Ascending aorta (tissue), 2 donors: ENCODE measurements at places on chromosomes 7 and 10.

GRCh38 chr7:110397927-110398660 is 692.8 kb upstream of the LRRN3 start:
- DNase-seq = no peak

GRCh38 chr10:60534761-60535389 is 145.2 kb upstream of the ANK3 start:
- DNase-seq = no peak

- DNase-seq = no peak
Observed at GRCh38 chr7:156840134-156840533, 52.8 kb downstream of the LMBR1 start.

- no peak for DNase-seq
Observed at GRCh38 chr7:151736403-151736909, 140.5 kb downstream of the PRKAG2 start.

GRCh38 chr7:99514050-99514449 is 9.6 kb downstream of the ZKSCAN5 start:
- DNase-seq = no peak

- DNase-seq = no peak
Observed at GRCh38 chr7:149706398-149706797, 67.0 kb downstream of the ZNF467 start.

- no peak for DNase-seq
Observed at GRCh38 chr7:108038986-108039385, 36.0 kb upstream of the LAMB1 start.

- no peak for DNase-seq
Observed at GRCh38 chr7:151157645-151158329, 9.7 kb downstream of the GBX1 start.

GRCh38 chr7:31443457-31443856 is 70.4 kb upstream of the ITPRID1 start:
- no peak for DNase-seq

GRCh38 chr7:50721160-50721559 is 61.5 kb downstream of the GRB10 start:
- DNase-seq = no peak

- DNase-seq = no peak
Observed at GRCh38 chr7:101273206-101273605, 28.3 kb upstream of the FIS1 start.

DNA sequence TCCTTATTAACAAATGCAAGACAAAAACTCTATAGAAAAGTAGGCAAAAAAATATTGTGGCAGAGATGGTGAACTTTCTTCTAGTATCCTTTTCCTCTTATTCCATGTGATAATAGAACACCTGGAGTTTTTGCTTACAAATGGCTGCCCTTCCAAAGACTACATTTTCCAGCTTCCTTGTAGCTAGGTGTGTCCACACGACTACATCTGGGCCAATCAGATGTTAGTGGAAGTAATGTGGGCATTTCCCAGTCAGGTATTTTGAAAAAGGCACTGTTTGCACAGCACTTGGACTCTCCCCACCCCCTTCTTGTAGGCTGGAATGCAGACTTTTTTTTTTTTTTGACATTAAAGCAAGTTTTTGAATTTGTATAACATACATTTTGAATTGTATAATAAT is 105.5 kb upstream of the TBX20 start:
- no peak for DNase-seq

- DNase-seq = no peak
Observed at GRCh38 chr10:35769795-35770194, 127.7 kb upstream of the FZD8 start.

- no peak for DNase-seq
Observed at GRCh38 chr7:135712796-135713195, 15.2 kb downstream of the SLC13A4 start.

- no peak for DNase-seq
Observed at GRCh38 chr10:93495654-93496321, 624 bp upstream of the CEP55 start.

DNA sequence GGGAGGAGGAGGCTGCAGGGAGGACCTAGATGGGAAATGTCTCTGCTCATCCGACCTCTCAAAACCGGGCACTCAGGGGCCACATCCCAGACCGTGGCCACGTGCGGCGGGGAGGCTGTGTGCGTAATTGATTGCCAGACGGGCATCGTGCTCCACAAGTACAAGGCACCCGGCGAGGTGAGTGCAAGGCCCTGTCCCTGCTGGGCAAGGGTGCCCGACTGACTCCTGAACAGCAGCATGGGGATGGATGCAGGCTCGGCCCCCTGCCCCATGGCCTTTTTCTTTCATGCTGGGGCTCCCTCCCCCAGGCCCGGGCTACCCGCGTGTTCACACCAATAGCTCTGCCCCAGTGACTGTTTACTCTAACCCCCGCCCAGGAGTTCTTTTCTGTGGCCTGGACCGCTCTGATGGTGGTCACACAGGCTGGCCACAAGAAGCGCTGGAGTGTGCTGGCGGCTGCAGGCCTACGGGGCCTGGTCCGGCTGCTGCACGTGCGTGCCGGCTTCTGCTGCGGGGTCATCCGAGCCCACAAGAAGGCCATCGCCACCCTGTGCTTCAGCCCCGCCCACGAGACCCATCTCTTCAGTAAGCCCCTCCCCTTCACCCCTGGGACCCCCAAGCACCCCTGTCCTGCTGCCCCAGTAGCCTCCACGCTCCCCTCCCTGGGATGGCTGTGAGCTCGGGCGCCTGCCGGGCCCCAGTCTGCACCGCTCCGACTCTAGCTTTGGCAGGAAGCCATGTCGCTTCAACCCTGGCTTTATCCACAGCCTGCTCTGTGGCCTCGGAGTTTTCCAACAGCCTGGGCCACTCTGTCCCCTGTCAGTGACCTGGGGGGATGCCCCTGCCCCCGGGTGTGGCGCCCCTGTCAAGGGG is 3.9 kb downstream of the LRWD1 start:
- DNase-seq = no peak

- no peak for DNase-seq
Observed at GRCh38 chr10:28962768-28963167, 285.4 kb downstream of the BAMBI start.

DNA sequence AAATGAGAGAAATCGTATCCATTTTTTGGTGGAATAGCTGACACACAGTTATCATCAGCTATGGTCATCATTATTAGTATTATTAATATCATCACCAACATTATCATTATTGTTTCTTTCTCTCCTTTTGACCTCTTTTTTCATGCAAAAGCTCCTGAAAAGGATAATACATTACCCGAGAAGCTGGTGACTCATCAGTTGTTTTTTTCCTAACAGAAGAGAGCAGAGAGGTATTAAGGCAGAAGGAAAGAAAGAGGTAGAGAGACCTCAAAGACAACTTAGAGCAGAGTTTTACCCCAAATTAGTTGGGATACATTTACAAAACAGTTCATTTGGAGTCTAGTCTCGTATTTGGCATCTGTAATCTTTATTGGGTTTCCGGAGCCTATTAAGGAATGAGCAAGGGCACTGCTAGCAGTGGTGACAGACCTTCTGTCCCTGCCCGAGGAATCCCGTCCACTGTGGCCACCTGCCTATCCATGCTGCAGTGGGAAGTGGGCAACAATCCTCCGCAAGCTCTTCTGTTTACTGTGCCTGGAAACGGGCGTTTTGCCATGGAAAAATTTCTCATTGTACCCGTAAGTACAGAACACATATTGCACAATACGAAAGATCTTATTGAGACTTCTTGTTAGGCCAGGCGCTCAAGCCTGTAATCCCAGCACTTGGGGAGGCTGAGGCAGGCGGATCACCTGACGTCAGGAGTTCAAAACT is 170.0 kb upstream of the MKLN1 start:
- no peak for DNase-seq

DNA sequence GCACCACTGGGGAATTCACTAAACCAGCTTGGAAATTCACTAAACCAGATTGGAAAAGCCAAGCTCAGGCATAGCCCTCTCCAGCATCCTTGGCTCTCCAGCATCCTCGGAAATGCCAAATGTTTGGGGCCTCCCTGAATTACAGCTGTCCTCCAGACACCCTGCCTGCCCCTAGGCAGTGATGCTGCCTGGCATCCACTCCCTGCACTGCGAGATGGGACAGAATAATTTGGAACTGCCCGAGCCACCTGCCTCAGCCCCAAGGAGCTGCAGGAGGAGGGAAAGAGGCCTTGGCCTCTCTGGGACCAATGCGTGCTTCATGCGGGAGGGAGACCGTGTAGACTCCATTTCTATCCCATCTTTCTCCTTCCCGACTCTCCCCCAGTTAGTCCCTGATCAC is 64.3 kb downstream of the INSIG1 start:
- no peak for DNase-seq

GRCh38 chr10:63491588-63492316 is 26.0 kb upstream of the JMJD1C start:
- peak; percentile 76 for DNase-seq

DNA sequence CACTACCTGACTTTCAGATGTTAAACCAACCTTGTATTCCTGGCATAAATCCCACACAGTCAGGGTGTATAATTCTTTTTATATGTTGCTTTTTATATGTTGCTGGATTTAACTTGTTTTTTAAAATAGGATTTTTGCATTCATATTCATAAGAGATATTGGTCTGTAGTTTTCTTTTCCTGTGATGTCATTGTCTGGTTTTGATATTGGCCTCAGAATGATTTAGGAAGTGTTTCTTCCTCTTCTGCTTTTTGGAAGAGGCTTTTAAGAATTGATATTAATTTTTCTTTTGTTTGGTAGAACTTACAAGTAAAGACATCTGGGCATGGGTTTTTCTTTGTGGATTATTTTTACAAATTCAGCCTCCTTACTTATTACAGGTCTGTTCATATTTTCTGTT is 93.1 kb downstream of the CARD11 start:
- DNase-seq = no peak

DNA sequence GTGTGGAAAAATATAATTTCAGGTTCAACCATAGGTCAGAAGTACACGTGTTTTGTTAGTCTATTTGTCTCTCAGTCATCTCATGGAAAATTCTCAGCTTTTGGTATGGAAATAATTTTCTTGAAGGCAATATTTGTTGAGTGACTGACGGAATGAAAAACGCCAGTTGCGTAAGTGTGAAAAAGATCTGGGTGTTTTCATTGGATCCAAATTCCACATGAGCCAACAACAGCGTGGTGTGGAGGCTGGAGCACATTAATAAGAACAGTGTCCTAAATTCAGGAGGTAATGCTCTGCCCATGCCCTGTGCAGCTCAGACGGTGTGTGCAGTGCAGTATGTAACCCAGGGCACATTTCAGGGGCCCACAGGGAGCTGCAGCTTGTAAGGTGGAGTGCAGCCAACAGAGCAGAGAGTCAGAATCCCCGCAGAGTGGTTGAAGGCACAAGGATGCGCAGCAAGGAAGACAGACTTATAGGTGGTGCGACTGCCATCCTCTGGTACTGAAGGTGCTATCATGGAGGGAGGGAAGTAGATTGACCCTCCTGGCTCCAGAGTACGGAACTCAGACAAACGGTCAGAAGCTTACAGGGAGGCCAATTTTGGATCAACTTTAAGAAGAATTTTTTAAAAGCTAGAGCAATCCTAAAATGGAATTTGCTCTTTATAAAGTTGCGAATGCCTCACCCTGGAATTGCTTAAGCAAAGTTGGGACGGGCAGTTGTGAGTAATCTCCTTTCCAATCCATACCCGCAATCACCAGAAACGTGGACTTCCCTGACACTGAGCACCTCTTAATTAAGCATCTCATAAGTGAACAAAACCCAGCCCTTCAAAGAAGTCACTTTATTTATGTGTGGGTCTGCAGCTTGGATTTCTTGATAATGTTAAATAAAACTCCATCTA is 38.0 kb downstream of the EGFR start:
- DNase-seq = peak; percentile 84

DNA sequence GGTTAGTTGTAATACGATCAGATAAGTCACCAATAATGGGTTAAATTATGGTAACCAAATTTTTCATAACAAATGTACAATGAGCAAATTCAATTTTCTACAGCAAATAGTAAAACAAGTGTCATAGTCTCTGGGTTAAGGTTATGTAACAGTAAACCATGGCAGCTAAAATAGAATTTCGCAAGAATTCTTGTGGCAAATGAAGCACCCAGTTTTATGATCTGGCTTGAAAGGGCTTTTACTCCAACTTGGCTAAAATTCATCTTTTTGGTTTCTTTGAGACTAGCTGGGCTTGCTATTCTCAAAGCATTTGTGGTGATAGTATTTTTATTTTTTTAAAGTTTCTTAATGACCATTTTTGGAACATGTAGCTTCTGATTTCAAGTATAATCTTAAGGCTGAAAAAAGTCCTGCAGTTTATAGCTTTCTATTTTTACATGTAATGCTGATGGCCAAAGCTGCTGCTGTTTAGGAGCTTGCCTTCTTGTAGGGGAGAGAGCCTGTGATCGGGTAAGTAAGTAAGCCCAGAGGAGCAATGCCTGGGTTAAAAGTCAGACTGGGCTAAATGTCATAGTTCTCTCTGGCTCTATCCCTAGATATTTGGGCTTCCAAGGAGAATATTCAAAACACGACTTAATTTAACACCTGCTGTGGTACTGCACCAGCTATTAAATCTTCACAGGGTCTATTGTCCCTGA is 55.5 kb upstream of the SYPL1 start:
- no peak for DNase-seq

DNA sequence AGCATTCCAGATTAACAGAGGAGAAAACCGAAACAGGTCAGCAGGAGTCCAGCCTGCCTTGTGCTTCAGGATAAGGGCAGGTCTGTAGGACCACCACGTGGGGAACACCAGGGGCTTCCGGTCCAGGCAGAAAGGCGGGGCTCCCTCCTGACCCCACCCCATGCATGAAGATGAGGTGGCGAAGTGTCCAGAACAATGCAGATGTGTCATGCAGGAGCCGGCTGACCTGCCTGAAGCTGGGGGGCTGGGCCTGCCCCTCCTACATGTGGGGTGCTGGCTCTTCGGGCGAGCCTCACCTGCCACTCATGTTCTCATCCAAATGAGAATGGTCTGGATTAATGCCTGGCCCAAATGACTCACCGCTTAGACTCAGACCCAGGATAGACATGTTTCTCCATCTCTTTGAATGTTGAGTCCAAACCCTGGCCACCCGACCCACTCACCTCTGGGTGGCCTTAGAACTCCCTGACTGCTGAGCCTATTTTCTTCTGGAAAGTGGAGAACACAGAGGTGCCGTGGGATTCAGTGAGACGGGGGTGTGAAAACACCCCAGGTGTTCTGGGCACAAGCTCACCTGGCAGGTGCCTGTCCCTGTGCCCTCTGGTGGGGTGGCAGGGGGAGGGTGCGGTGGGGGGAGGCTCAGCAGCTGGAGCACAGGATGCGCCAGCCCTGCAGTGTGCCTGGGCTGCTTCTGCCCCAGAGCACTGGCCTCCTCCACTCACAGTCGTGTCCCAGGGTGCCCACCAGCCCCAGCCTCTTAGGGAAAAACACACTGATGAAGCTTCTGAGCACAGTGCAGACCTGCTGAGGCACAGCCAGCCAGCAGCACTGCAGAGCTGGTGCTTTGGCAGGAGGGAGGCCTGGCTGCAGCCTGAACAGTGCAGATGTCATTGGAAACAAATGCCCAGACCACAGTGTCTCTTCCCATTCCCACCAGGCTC is 55.2 kb upstream of the GDF10 start:
- peak; percentile 60 for DNase-seq

GRCh38 chr7:87345166-87345927 is at the start of gene CROT:
Gene CROT, plus strand, starts transcription at chr7:87345664. Its CDS starts 3,405 bp downstream, at chr7:87349069.
- peak; percentile 89 for DNase-seq

- DNase-seq = no peak
Observed at GRCh38 chr10:77011874-77012811, 625.5 kb downstream of the KCNMA1 start.
